GM12864 (cell line): ENCODE measurements at places on chromosomes 16 and 17.
A peak's percentile ranks its signal among the peaks of the same experiment; 100 is the strongest.

- no peak for DNase-seq
These were observed 96.5 kb upstream of the TBX2 start for GRCh38 chr17:61302953-61303816.

DNA sequence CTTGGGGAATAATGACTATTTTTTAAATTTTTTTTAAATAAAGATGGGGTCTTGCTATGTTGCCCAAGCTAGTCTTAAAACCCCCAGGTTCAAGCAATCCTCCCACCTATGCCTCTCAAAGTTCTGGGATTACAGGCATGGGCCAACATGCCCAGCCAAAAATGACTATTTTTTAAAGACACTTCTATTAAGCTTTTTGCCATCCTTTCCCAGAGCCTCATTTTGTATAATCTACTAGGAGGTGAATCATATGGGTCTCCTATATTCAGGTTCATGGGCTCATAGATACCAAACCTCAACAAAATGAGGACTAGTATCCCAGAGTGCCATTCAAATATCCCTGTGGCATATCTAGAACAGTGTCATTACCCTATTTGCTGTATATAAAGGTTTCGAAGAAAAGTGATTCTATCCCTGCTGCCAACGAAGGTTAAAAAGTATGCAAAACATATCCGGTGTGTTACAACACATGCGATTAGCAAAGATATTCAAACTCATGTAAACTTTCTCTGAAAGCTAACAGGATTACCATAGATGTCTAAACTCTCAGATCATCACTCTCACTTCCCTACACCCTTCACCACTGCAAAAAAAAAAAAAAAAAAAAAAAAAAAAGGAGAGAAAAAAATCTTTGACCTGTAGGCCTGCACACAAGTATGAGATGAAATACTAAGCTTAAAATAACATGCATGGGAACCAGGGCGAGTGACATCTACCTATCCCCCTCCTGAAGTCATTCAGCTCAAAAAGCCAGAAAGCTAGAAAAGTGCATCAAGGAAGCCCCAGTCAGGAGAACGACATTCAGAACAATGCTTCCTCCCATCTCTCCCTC lies 23.5 kb downstream of the XPO6 start:
- peak; percentile 78 for DNase-seq

DNA sequence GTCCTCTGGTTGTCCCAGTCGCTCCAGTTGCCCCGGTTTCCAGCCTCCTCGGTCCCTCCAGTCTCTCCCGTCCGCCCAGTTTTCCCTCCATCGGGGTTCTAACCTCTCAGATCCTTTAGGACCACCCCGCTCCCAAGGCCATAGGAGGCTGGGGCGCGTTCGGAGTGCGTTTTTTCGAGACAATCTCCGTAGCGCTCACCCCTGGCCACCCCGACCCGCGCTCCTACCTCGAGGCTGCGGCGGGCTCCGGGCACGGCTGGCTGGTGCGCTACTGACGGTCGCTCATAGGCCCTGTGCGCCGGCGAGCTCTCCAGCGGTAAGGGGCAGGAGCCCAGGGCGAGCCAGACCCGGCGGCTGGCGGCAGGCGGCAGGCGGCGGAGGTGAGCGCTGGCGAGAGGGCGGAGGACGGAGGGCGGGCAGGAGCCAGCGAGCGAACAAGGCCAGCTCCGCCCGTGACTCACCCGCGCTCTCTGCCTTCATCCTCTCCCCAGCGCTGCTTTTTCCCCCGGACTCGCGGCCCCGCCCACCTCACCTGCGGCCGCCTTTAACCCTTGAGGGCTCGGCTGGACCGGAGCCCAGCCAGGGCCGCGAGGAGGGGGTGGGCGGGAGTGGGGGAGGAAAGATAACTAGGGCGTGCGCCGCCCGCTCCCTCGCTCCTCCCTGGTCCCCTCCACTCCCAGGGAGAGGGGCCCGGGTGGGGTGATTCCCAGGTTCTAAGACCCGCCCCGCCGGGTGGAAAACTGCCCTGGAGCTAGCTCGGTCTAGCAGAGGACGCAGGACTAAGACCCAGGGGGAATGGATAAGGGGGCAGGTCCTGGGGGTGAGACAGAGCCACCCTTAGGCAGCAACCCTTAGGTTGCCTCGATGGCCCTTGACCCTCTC lies at the start of gene SP6:
Gene SP6 (minus strand): TSS at position 472 of the 882 bp plus-strand sequence. CDS start 2,734 bp downstream, outside the sequence.
- DNase-seq: no peak

DNA sequence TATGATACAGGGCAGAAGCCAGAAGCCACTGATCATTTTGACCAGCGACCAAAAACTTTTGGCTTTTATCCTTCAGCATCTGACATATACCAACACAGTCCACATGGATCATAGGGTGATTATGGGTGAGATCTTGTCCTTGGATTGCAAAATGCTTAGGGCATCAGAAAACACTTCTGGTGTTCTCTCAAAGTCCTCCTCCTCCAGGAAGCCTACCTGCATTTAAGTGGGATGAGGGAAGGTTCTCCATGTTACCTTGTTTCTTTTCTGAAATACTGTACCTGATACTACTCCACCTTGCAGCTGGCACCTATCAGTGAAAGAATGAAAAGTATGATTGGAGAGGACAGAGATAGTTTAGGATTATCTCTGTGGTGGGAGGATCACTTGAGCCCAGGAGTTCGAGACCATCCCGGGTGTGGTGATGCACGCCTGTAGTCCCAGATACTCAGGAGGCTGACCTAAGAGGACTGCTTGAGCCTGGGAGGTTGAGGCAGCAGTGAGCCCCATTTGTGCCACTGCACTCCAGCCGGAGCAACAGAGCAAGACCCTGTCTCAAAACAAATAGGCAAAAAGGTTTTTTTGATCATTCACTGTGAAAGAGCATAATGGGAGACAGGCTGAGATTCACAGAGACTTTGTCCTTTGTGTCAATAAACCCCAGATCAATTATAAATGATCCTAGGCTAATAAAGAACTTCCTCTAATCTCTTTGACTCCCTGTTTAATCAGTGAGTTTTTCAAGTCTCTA lies 46.8 kb upstream of the B4GALNT2 start:
- DNase-seq: no peak

DNA sequence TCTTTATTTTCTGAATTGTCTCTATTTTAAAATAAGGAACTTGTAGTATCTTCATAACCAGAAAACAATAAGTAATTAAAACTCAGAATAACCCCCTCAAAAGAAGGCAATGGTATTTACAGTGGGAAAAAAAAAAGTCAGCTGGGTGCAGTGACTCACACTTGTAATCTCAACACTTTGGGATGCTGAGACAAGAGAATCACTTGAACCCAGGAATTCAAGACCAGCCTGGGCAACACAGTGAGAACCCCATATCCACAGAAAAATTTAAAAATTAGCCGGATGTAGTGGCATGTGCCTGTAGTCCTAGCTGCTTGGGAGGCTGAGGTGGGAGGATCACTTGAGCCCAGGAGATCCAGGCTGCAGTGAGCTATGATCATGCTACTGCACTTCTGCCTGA lies 33.5 kb downstream of the ADAM11 start:
- DNase-seq: no peak

DNA sequence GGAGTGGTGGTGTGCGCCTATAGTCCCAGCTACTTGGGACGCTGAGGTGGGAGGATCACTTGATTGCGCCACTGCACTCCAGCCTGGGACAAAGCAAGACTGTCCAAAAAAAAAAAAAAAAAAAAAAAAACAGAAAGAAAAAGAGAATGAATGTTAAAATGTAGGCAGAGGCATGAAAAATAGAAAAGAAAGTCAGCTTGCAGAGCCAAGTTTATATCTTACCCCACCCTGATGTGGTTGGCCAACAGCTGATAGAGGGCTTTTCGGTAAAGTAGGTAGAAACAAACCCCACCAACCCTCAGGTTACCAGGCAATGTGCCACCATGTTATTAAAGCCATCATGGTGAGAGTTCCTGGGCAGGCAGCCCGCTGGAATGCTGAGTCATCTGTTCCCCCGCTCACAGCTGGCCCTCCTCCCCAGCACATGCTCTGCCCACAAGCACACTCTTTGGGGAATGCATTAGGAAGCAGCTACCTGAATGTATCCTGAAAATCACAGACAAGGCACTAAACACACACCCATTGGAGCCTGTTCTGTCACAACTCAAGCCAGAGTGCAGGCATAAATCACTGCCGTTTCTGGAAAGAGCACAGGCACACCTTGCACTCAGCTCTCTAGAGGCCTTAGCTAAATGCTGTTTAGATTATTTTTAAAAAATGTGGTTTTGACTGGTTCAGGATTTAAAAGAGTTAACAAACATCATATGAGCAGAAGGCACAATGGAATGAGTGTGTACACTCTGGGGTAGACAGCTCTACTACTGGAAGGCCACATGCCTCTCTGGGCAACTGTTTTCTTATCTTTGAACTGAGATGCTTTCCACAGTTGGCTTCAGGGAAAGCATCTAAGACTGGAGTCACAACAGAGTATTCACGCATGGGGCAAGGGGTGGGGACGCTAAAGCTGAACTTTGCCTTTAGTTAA lies 128.5 kb downstream of the PARN start:
- DNase-seq: no peak

- no peak for DNase-seq
These were observed 534.1 kb downstream of the GRIN2A start for GRCh38 chr16:9647981-9648701.
